ENCODE measurements at places on chromosomes 1 and 21. TPM values are rescaled to one million over a fixed set of nuclear protein-coding genes. Genes with fewer than 3 reads are reported as not detected.

The SLC44A3 gene
- 55.4 TPM for total RNA-seq

The DISC1 gene
- total RNA-seq = 3.4 TPM

The SH3GLB1 gene
- 76.7 TPM for total RNA-seq

The NPR1 gene
- 2.3 TPM for total RNA-seq

The RHOU gene
- total RNA-seq = 24.3 TPM

The CHRNB2 gene
- total RNA-seq = 0.07 TPM

The OR2L2 gene
- total RNA-seq = not detected

The GUCA2B gene
- 44.5 TPM for total RNA-seq

The CRNN gene
- not detected for total RNA-seq

- no peaks in the 10 kb centered on the region for H3K27me3 ChIP-seq
- no peaks in the 10 kb centered on the region for H3K4me1 ChIP-seq
- H3K36me3 ChIP-seq = no peaks in the 10 kb centered on the region
- no peak overlapping the region for H3K27ac ChIP-seq
- DNase-seq = peak; percentile 59
Observed at GRCh38 chr1:231603598-231604275, 22.9 kb upstream of the DISC1 start.

DNA sequence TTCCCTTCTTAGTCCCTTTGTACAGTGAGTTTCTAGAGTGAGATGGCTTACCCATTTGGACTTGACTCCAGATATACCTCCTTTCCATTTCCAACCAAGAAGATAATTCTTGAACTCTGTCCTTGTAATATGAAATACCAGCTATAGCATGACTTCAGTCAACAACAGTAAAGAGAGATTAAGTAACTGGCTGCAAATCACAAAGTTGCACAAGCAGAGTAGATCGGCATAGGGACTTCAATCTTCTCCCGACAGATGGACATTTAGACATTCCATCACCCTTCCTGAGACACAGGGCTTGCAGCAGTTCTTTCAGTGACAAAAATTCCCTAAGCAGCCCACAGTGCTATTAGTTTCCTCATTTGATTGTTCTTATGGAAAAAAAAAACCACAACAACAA lies 44.6 kb downstream of the JAK1 start:
- no peak overlapping the region for H3K27ac ChIP-seq
- DNase-seq = no peak

GRCh38 chr1:53198241-53198651 lies 1.6 kb downstream of the CPT2 start:
- DNase-seq = peak; percentile 65
- peaks cover 7% of the 10 kb centered on the region for H3K4me1 ChIP-seq

DNA sequence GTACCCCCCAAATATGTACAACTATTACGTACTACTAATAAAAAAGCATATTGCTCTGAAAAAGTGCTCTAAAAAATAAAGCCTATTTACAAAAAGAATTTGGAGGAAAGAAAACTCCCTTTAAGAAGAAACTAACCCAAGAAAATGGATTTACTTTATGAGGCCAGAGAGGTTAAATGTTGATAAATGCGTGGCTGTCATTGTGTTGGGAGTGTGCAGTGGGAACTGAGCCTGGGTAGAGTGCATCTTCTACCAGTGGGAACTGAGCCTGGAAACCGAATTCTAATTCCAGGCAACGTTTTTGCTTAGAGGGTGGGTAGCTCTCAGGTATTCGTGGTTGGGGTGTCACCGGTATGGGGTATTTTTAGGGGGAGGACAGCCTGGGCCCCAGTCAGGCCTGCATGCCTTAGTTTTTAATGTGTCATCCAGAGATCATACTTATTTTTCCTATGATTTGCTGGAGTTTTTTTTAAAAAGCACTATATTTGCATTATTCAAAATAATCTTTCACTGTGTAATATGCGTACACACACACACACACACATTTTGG lies 24.1 kb upstream of the RNF187 start:
- no peak overlapping the region for H3K27ac ChIP-seq
- H3K36me3 ChIP-seq = no peaks in the 10 kb centered on the region
- H3K4me1 ChIP-seq = no peaks in the 10 kb centered on the region
- H3K4me3 ChIP-seq = no peak overlapping the region
- H3K27me3 ChIP-seq = peaks cover 34% of the 10 kb centered on the region
- DNase-seq = no peak

GRCh38 chr1:65640046-65640445 lies 152.6 kb upstream of the PDE4B start:
- DNase-seq = no peak
- H3K27ac ChIP-seq = no peak overlapping the region
- no peak overlapping the region for H3K4me3 ChIP-seq
- no peaks in the 10 kb centered on the region for H3K27me3 ChIP-seq
- no peaks in the 10 kb centered on the region for H3K4me1 ChIP-seq

- H3K4me3 ChIP-seq = no peak overlapping the region
- H3K36me3 ChIP-seq = no peaks in the 10 kb centered on the region
Observed at GRCh38 chr1:207658904-207659485, 14.1 kb downstream of the CR1L start.

DNA sequence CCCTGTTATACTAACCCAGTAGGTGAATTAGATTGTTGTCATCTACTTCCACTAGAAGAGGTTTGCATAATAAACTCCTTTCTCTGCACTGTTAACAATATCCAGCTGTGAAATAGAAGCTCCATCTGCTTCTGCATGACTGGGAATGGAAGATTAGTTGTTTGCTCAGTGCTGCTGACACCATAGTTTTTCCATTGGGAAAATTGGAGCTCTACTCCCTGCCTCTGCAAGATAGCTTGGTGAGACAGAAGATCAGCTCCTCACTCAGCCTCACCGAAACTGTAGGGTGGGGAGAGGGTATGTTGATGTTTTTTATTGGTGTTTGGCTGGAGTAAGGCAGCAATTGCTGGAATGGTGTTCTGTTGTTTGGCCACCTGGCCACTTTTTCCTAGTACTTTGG lies 331.6 kb upstream of the ADAMTS5 start:
- H3K27me3 ChIP-seq = no peaks in the 10 kb centered on the region
- DNase-seq = no peak
- no peaks in the 10 kb centered on the region for H3K4me1 ChIP-seq
- H3K4me3 ChIP-seq = no peak overlapping the region
- no peak overlapping the region for H3K27ac ChIP-seq
- no peaks in the 10 kb centered on the region for H3K36me3 ChIP-seq

- H3K36me3 ChIP-seq = no peaks in the 10 kb centered on the region
- H3K4me1 ChIP-seq = peaks cover 10% of the 10 kb centered on the region
- no peaks in the 10 kb centered on the region for H3K27me3 ChIP-seq
- no peak overlapping the region for H3K27ac ChIP-seq
Observed at GRCh38 chr21:44799646-44800045, 2.0 kb downstream of the UBE2G2 start.

DNA sequence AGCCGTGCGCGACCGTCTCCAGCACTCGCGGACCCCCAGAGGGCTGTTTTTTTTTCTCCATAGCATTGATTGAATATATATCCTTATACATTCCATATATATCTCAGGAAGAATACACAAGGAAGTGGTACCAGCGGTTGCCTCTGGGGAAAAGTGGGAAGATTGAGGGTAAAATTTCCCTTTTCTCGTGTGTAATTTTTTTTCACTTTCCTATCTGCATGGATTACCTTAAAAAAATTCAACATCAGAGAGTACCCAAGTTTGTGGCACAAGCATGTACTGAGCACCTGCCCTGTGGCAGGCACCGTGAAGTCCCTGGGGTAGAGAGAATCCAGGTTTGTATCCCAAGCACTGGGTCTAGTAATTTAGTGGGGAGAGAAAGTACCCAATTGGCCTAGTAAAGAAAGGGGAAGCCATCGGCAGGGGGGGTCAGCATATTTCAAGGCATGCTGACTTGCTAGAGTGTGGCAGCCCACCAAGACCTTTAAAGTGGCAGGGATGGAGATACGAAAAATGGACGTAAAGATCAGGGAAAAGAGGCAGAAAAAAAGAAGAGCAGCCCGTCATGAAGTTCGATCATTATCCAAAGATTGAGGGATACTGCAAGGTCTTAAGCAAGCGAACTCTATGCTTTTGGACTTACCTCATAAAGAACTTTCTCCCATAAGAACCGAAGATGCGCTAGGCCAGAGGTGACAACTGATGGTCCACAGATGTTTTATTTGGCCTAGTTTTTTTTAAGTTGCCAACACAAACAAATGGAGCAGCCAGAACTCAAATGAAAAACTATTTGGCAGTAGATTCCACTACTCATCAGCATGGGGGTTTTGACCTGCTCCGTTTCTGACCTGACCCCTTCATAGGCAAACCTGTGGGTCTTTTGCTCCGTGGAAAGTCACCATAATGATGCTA lies 1.5 kb upstream of the HMGN1 start:
- H3K4me3 ChIP-seq = peak overlapping the region; percentile 56
- no peaks in the 10 kb centered on the region for H3K27me3 ChIP-seq
- H3K4me1 ChIP-seq = peaks cover 5% of the 10 kb centered on the region
- no peaks in the 10 kb centered on the region for H3K36me3 ChIP-seq

- DNase-seq = no peak
- H3K4me3 ChIP-seq = no peak overlapping the region
- H3K4me1 ChIP-seq = no peaks in the 10 kb centered on the region
- no peaks in the 10 kb centered on the region for H3K27me3 ChIP-seq
- no peak overlapping the region for H3K27ac ChIP-seq
Observed at GRCh38 chr1:55050283-55050682, 10.9 kb downstream of the PCSK9 start.

- no peaks in the 10 kb centered on the region for H3K36me3 ChIP-seq
- peaks cover 21% of the 10 kb centered on the region for H3K27me3 ChIP-seq
- no peak overlapping the region for H3K27ac ChIP-seq
- no peak overlapping the region for H3K4me3 ChIP-seq
- no peaks in the 10 kb centered on the region for H3K4me1 ChIP-seq
Observed at GRCh38 chr1:11483581-11484320, 4.8 kb downstream of the DISP3 start.

DNA sequence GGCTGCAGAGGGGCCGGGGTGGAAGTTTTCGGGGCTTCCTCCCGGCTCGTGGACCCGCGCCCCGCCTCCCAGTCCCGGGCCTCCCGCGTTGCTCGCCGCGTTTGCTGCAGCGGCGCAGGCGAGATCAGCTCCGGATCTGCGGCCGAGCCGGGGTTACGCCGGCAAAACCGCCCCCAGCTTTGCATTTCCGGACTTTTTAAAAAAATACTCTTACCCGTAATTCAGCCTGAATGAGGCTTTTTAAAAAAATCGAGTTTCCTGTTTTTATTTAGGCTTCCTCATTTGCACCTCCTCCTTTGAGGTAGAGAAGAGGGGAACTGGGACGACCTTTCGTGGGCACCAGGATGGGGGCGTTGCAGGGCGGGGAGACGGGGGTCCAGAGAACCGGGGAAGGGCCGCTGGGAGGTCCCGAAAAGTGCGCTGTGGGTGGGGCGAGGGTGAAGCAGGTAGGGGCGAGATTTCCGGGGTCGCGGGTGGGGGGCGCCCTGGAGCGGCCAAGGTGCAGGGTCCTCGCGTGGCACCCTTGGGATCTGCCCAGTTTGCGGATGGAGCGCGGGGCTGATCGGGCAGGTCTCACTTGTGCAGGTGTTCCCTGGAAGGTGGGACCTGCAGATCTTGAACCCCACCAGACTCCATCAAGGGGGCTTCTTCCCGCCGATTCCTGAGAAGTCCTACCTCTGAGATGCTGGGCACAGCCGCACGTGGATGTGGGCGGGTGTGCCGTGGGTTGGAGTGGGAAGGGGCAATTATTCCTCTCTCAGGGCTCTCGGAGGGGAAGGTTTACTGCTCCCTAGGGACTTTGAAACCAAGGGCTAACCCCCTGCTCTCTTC lies 1.1 kb downstream of the PIK3CD start:
- H3K4me1 ChIP-seq = no peaks in the 10 kb centered on the region
- H3K4me3 ChIP-seq = peak overlapping the region; percentile 44
- H3K27me3 ChIP-seq = peaks cover 31% of the 10 kb centered on the region

DNA sequence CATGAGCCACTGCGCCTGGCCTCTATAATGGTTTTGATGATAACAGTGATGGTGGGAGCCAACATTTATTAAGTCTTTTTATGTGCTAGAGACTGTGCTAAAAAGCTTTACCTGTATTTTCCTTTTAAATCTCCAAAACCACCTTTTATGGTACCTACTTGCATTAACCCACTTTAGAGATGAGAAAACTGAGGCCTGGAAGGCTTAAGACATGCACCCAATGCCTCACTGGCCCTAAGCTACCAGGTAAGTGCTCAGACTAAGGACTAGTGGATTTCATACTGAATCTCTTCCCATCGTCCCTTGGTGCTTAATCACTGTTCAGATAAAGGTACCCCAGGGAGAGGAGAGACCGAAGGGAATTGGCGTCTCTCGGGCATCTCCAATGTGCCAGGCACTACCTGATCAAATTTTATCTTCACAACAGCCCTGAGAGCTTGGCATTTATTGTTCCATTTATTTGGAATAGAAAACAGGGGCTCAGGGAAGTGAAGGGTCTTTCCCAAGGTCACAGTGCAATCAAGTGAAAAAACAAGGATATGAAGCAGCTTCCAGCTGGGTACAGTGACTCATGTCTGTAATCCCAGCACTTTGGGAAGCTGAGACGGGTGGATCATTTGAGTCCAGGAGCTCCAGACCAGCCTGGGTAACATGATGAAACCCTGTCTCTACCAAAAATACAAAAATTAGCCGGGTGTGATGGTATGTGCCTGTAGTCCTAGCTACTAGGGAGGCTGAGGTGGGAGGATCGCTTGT lies 84.2 kb downstream of the LACTBL1 start:
- H3K4me1 ChIP-seq = no peaks in the 10 kb centered on the region
- no peak for DNase-seq
- H3K36me3 ChIP-seq = no peaks in the 10 kb centered on the region

DNA sequence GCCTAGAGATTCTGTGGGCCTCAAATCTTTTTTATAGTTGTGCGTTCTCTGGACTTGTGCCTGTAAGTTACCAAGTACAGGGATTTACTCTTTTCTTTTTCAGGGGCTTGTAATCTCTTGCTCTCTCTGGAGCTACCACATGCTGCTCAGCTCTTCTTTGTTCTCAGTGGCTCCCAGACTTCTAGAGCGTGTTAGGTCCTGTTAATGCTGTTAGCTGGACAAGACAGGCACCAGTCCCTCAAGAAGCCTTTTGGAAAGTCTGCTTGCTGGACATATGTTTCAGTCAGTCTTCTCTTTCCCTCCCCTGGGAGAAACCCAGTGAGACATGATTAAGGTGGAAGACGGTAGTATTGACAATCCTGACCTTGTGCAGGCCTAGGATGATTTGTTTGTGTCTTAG lies 29.4 kb downstream of the KCNK2 start:
- H3K27me3 ChIP-seq = no peaks in the 10 kb centered on the region
- DNase-seq = no peak
- H3K27ac ChIP-seq = no peak overlapping the region
- no peaks in the 10 kb centered on the region for H3K4me1 ChIP-seq
- H3K36me3 ChIP-seq = no peaks in the 10 kb centered on the region
- no peak overlapping the region for H3K4me3 ChIP-seq

Data from colonic mucosa (tissue), 4 donors.